ENCODE measurements at places on chromosomes 11 and 22.

GRCh38 chr11:12930850-12931249 is 78.3 kb upstream of the RASSF10 start:
- DNase-seq, result no peak

- DNase-seq, result no peak
Observed at GRCh38 chr11:99376463-99376862, 355.7 kb downstream of the CNTN5 start.

- no peak for DNase-seq
Observed at GRCh38 chr11:65560555-65561418, 2.6 kb upstream of the LTBP3 start.

GRCh38 chr22:20438427-20438677 is 727 bp upstream of the SCARF2 start:
- DNase-seq, result no peak

Data from activated T-helper 2 cell treated with anti-CD3 and anti-CD28 coated beads, Interferon-gamma antibody, Interleukin-2, Interleukin-4, amounts not matched to agents 10 μg/mL and 5 μg/mL and 100 μg/mL, durations not matched to agents 14 hours and 24 hours and 36 hours (primary cell).